ENCODE measurements at places on chromosomes 3 and 15. TPM values are rescaled to one million over a fixed set of nuclear protein-coding genes. Genes with fewer than 3 reads are reported as not detected.

DNA sequence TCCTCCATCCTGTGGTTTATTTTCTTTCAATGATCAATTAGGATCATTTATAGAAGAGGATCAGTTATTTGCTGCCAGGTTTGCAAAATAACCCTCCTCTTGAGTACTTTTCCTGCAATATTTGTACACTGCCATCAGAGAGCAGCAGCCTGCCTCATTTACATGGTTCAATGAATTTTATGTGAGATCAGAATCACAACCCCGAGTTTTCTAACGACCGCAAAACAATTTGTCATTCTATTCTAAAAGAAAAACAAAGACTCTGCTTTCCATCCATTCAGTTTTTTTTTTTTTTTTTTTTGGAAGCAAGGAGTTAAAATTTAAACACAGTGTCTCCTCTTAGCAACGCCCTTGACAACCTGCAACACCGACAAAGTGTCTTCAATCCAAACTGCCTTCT, 146.9 kb downstream of the RAB11A start:
- no peaks in the 10 kb centered on the region for H3K36me3 ChIP-seq
- H3K4me1 ChIP-seq = no peaks in the 10 kb centered on the region

DNA sequence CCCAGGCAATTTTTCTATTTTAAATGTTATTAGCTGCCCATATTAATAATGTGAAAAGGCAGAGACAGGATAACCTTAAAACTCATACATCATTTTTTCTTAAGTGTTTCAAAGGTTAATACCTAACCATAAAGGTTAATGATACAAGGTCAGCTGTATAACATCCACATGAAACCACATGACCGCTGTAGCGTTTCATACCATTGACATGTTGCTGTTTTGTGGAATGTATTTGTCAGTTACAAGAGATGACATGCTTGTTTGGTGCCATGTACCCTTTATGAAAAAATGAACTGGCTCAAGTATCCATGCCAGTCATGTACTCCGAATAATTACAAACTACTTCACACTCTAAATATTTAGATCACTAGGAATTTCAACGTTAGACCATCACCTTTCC, 207.4 kb downstream of the FMN1 start:
- no peak overlapping the region for H3K4me3 ChIP-seq
- no peaks in the 10 kb centered on the region for H3K36me3 ChIP-seq
- no peak for DNase-seq

- H3K36me3 ChIP-seq = no peaks in the 10 kb centered on the region
- no peak for DNase-seq
- no peak overlapping the region for H3K4me3 ChIP-seq
- H3K4me1 ChIP-seq = no peaks in the 10 kb centered on the region
- H3K27ac ChIP-seq = no peak overlapping the region
Observed at GRCh38 chr3:179957264-179957845, 79.4 kb downstream of the PEX5L start.

Gene PATL2
- not detected for total RNA-seq
